Vagina (tissue), 2 donors: ENCODE measurements at places on chromosomes 11 and 22. TPM values are rescaled to one million over a fixed set of nuclear protein-coding genes. Genes with fewer than 3 reads are reported as not detected.

Gene CFAP300
- total RNA-seq = 1.7 TPM

Gene CCDC134
- total RNA-seq = 8.8 TPM

DNA sequence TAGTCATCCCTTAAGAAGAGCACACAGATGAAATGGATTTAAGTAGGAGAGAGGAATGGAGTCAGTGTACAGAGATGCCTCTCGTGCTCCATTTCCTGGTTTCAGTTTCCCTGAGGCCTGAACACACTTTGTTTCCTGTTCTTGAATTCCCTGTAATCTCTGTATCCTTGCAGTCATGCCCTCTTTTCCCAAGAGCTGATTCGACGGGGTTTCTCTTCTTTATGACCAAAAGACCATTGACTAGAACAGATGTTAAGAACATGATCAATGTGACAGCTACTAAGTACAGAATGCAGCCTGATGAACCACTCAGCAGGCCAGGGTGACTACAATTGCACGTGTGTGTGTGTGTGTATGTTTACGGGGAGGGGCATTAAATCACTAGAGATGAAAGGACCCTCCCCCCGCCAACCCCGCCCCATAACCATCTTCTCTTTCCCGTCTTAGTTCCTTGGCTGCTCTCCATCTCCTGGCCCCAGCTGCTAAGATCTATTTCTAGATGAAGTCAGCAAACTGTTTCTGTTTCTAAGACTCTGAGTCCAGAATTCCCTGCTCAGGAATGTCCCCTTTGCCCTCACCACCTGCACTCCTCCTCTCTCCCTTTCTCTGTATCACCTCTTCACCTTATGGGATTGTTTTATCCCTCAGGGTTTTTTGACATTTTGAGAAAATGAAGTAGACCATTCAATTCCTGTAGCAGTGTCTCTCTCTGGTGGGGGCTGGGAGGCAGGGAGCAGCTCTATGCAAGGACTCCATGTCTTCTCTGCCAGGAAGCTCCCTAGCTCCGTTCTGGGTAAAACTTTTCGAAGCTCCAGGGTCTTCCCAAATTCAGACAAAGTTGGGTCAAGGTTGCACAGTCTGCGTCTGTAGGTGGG is 26.0 kb downstream of the SLC22A6 start:
- peak; percentile 27 for DNase-seq

- DNase-seq = no peak
Measured at GRCh38 chr11:126466236-126467045, 111.0 kb downstream of the ST3GAL4 start.

Gene CELSR1
- 32.9 TPM for total RNA-seq

DNA sequence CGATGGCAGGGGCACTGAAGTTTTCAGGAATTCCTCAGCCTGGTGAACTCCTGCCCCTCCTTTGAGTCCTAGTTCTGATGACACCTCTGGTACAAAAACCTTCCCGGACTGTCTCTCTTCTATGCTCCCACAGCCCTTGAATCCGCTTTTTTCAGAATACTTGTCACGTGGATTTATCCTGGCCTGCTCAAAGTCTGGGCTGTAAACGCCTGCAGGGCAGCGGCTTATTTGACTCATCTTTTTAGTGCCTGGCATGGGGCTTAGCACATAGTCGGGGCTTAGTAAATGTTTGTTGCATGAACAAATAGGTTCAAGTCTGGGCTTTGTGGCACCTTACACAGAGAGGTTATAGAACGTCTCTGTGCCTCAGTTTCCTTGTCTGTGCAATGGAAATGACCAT is 13.4 kb upstream of the KCNJ11 start:
- no peak for DNase-seq

DNA sequence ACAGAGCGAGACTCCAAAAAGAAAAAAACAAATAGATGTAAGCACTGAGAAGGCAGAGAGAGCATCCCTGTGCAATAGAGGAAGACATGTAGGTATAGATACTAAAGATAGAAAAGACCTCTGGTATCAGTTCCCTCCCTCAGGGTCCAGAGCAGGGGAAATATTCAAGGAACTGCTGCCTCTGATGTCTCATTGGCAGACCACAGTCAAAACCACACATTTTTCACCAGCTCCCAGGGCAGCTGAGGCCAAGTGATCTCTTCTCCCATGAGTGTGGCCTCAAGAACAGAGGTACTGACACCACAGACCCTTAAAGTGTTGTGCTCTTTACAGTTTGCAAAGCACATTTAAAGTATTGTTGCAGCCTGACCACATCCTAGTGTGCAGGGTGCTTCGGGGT is 288.5 kb downstream of the NTM start:
- DNase-seq = no peak

DNA sequence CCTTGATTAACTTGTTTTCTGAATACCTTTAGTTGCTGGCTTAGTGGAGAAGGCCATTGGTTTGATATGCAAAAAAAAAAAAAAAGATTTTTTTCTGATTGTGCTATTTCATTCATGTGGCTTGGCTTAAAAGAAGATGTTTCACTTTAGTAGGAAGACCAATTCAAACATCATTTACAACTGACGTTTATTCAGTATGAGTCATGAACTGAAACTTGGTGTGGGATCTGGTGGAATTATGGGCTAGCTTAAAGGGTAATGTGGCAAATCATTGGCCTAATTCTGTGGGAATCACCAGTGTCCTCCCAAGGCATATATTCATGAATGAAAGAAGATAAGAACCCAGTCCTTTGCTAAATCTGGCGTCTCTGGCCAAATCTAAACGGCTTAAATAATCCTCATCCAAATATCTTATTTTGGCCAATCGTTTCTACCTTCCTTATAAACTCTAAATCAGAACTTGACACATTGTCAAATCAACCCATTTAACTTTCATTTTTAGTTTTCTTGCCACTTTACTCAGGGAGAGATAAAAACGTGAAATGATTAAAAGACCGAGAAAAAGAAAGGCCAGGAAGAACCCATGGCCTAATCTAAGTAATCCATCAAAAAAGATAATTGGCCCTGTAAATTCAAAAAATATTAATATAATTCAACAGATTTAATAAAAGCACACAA is 77.0 kb downstream of the DDIAS start:
- DNase-seq = no peak

DNA sequence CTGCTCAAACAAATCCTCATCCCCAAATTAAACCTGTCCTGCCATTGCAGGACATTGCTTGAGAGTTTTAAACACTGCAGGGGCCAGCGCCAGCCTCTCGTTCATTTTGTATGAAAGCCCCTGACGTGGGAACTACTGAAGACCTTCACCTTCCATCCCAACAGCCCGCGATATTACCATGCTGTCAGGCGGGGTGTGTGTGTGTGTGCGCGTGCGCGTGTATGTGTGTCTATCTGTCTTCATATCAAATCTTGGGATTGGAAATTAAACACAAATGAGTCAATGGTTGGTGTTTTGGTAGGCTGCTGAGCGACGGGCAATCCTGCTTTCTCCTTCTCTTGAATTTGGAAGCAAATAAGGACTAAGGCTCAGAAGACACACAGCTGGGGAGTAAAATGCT is 776.9 kb downstream of the TBC1D22A start:
- no peak for DNase-seq

DNA sequence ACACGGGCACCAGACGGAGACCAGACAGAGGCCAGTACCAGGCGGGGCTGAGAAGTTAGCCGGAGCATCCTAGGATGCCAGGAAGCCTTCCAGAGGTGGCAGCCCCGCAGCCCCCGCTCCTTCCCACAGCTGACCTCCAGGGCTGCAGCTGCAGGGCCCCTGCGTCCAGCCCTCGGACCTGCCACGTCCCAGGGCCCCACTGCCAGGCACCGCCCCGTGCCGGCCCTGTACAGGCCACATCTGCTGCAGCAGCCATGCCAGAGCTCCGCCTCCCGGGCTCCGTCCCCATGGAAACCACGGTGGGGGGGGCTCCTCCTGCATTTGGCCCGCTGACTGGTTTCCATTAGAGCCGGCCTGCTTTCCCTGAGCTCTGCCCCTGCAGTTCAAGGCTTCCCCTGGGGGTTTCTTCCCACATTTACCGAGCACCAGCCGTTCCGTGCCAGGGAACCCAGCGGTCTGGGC is 62.5 kb upstream of the PPARA start:
- DNase-seq = no peak

- DNase-seq = no peak
Measured at GRCh38 chr11:118907051-118908042, 18.4 kb downstream of the BCL9L start.

Gene CSNK2A3
- total RNA-seq = 1.2 TPM
